H54 (cell line): ENCODE measurements at places on chromosomes 7 and 10.
A peak's percentile ranks its signal among the peaks of the same experiment; 100 is the strongest.

GRCh38 chr10:37439826-37440225, 314.4 kb downstream of the ANKRD30A start:
- DNase-seq = no peak

GRCh38 chr7:121313793-121314676, 14.8 kb upstream of the WNT16 start:
- DNase-seq = no peak

DNA sequence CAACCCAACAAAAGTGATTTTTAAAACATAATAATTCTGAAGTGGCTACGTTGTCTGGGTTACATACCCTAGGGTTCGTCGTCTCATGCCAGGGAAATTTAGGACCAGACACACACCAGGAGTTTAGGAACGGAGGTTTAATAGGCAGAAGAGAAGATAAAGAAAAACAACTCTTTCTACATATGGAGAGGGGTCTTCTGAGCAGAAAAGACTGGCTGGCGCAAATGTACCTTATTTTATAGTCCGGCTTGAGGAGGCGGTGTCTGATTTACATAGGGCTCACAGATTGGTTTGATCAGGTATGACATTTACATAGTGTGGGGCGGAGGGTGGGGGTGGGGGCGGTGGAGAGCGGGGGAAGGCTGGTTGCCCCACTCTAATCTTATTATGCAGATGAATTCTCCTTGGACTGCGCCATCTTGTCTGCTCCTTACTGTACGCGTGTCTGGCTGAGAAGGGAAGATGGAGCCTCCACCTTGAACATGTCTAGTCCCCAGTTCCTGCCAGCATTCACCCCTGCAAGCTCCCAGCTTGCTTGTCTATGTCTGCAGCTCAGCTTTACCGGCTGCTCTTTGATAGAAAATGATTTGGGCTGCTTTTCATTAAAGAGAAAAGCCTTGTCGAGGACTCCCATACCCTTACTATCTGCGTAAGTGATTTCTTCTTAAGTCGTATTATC, 98.7 kb downstream of the RALA start:
- no peak for DNase-seq

DNA sequence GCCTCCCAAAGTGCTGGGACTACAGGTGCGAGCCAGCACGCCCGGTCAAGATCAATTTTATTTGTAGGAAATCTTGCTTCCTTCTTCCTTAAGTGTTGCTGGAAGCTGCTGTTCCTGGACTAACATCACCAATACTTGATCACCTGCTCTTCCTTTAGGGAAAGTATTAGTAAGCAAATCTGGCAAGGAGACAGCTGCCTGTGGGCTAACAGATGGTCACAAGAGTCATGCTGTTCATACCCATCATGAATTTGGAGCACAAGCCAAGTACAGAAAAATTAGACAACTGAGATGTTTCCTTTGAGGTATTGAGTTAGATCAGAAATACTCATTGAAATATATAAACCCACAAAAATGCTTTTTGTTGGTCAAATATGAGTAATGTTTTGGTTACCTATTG, 27.9 kb downstream of the BAIAP2L1 start:
- DNase-seq = peak; percentile 63

DNA sequence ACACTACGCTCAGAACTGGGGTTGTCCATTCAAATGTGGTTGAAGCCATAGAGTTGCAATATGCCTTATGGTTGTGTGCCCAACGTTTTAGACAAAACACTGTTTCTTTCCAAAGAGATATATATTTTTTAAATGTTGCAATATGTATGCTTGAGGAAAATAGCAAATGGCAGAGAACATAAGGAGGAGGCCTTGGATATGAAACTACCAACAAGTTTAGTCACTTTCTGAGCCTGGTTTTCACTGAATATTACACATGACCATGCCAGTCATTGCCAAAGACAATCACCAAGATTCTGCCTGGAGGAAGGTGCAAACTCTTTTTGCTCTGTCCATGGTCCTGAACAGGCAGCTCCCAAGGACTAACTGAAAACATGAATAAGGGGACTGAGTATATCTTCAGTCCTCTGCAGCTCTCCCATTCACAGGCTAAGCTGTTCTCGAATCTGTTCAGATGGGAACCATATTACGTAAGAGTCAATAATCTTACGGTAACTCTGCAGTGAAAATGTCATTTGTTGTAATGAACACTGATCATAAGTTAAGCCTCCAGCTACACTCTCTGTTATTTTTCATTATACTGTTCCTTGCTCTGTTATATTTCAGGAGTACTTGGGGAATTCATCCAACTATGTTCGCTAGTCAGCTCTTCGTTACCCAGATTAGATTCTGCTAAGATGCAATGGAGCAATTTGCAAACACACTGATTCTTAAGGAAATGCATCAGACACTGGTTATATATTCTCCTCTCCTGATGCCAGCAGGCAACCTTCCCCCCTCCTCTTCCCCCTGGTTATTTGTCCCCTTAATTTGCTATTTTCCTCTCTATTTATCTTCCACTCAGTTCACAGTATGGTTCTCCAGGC, 90.7 kb upstream of the C1QL3 start:
- peak; percentile 11 for DNase-seq

DNA sequence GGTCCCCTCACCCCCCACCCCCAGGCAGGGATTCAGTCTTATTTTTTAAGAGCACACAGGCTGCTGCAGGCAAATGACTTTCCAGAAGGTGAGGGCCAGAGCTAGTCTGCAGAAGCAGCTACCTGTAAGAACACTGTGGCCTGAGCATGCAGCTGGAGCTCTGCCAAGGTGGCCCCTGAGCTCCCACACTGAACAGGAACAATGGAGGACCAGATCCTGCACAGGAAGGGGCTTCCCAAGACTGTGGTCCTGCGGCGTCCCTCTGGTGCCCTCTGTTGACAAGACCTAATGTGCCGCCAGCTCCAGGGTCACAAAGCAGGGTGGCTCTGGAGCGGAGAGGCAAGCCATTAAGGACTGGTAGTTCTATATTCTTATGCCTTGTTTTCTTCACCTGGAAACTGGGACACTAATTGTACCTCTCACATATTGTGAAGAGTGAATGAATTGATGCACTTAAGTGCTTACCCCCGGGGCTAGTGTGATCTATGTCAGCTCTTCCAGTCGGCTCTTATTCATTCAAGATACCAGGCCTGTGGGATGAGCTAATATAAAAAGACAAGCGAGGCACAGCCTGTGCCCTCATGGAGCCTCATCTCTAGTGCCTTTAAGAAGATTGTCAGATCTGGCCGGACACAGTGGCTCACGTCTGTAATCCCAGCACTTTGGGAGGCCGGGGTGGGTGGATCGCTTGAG, 8.0 kb upstream of the BEND7 start:
- DNase-seq = peak; percentile 32
